ENCODE measurements at places on chromosomes 2 and 18.

DNA sequence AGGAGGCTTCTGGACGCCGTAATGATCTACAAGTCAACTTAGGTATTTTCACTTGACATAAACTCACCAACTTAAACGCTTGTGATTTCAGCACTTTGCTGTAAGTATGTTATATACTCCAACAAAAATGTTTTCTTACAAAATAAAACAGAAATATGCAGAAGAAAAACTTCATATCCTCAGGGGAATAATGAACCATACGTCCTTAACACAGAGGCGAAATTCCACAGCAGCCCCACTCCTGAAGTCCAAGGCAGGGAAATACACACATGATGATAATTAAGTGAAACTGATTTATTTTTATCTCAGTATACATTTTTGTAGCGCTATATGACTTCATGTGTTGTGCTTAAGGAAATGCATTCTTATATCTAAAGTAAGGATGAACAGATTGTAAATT is 335.4 kb upstream of the VWC2L start:
- DNase-seq = no peak

DNA sequence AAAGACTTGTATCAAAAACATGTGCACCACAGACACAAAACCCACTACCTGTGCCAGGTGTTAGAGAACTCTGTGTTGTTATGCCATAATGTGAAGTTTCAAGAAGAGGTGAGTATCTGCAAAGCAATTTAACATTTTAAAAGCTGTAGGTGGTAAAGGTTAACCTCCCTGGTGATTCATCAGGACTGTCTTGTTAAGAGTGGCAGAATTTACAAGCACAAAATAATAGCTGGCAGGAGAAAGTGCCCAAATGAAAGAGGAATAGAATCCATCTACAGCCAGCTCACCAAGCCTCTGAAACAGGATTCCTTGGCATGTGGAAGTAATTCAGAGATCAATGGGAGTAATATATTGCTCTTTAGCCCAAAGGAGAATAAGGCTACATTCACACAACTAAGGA is 230.7 kb downstream of the AFF3 start:
- DNase-seq = no peak

GRCh38 chr2:141329964-141330363 is 800.9 kb downstream of the LRP1B start:
- DNase-seq = no peak

GRCh38 chr2:231667496-231667895 is 40.8 kb upstream of the PTMA start:
- no peak for DNase-seq

- DNase-seq = peak; percentile 89
Measured at GRCh38 chr2:151841047-151841424, 12.8 kb upstream of the ARL5A start.

DNA sequence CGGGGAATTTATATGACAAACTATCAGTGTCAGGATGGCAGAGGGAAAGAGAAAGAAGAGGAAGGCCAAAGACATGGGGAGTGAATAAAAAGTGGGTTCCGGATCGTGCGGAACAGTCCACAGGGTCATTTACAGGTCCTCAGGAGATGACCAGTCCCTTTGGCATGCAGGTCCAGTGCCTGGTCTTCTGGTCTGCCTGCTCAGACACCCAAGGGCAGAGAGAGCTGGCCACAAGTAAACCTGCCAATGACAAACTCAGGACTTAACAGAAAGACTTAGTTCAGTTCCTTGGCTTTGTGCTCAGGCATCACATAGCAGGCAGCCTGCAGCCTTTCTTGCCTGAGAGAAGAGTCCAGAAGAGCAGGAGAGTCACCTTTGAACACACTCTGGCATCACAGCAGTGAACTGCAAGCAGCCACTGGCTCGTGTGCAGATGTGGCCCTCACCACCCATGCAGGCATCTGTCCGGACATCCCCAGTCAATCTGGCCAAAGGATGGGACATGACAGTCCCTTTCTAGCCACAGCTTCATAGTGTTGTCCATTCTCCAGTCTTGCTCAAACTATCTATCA is 14.0 kb downstream of the TMEM127 start:
- peak; percentile 39 for DNase-seq

- DNase-seq = no peak
Measured at GRCh38 chr2:79552653-79553052, 39.8 kb downstream of the CTNNA2 start.

- no peak for DNase-seq
Measured at GRCh38 chr2:164662868-164663631, 41.8 kb upstream of the GRB14 start.

GRCh38 chr2:12163866-12164265 is 417.4 kb downstream of the LPIN1 start:
- no peak for DNase-seq

DNA sequence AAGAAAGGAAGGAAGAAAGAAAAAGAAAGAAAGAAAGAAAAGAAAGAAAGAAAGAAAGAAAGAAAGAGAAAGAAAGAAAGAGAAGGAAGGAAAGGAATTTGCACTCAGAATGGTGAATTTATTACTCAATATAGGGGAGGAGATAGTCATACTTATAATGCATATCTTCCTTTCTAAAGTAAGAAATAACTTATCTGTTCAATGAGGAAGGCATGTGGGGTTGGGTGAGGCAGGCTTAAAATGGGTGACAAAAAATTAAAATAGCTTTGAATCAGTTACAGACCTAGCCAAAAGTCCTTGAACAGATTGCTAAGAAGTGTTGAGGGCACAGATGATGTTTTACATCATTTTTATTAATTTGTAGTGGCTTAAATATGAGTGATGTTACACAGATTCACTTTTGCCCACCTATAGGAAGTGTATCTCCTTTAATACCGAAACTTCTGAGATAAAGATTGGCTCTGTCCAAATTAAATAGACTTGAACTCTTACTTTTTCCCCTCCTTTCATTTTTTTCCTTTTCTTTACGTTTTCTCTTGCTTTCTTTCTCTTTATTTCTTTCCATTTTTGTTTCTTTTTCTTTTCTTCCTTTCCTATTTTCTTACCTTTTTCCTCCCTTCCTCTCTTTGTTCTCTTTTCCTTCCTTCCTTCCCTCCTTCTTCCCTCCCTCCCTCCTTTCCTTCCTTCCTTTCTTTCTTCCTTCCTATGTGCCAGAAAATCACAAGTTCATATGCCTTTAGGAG is 14.8 kb upstream of the DSC2 start:
- no peak for DNase-seq

All from NCI-H82 (cell line).